Brain (organoid and tissue), 16 donors: ENCODE measurements at places on chromosomes 4 and X.
A peak's percentile ranks its signal among the peaks of the same experiment; 100 is the strongest.

DNA sequence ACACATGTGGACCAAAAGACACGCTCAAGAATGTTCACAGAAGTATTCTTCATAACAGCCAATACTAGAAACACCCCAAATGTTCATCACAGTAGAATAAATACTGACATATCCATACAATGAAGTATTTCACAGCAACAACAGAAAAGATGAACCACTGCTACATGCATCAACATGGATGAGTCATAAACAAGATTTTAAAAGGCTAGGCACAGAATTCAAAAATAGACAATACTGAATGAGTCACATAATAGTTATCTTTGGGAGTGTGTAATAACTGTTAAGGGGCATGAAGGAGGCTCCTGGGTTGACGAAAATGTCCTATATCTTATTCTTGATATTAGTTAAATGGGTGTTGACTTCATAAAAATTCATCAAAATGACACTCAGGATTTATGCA lies 43.5 kb downstream of the CLOCK start:
- no peak for DNase-seq

DNA sequence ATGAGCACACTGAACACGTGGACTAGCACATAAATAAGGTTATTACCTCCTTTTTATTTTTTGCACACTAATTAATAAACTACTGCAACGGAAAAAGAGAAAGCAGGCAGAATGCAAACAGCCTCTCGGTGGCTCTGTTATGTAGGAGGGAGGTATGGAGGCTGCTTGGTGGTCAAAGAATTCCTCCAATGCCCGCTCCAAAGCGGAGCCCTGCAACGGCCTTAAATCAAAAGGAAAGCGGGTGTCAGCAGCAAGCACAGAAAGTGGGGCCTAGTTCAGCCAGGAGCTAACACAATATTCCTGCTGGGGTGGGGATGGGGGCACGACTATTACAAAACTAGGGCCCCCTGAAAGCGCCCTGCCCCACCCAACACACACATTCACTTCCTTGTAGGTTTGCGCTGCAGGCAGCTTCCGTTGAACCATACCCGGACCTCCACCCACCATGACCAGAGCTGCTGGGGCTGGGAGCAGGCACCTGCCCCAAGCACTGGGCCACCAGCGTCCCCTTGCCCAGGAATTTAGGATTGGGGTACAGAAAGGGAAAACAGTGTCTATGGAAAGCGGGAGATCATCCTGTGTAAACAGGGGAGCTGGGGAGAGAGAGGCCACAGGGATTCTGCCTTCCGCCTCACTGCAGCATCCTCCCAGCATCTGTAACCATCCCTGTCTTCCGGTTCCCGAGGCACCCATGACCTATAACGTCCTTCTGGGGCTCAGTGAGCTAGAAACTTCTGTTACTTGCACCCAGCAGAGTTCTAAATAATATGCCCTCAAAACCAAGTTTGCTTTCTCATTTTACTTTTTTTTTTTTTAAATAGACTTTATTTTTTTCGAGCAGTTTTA lies 57.1 kb upstream of the DDX3X start:
- no peak for DNase-seq

DNA sequence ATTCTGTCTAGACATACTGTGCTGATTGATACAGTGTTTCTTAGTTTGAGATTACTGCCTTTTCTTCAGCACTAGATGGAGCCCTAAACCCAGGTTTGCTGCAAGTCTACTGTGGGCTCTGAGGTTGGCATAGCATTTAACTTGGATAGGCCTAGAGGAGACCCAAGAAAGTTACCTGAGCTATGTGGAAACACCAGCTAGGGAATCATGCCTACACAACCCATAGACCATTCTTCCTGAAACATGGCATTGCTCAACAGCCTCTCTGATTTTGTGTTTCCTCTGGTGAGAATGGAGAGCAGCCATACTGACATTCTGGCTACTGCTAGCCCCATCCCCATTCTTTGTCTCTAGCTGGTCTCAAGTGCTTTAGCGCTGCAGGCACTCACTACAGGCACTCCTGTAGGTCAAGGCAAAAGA lies 287.7 kb upstream of the PCDH18 start:
- no peak for DNase-seq

GRCh38 chr4:94410678-94411206 lies 41.0 kb upstream of the PDLIM5 start:
- no peak for DNase-seq

DNA sequence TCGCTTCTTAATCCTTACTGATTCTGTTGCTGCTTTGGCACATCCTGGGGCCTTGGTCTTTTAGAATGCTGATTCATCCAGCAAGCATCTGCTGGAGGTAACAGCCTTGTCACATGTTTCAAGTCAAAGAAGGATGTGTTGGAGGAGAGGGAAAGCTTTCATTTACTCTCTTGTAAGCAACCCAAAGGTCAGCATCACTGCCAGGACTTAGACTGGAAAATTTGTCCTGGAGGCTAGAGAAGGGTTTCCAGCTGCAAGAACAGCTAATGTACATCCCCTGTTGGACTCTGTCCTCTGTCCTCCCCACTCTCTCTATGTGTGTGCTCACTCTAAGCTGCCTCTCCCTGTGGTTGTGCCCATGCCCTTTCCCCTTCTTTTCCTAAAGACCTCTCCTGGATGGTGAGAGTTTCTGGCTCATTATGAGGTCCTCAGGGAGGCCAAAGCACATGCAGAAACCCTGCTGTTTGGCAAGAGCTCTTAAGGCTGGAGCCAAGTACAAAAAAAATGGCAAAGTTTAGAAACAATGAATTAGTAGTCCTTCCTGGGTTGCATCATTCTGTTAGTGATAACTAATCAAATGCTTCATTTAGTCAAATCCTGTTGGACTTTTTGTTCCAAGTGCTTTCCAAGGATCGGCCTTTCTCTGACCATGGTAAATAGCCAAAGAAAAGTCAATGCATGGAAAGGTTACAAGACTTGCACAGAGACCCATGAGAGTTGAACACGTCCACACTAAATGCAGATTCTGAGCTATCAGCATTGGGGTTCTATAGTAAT lies 13.4 kb upstream of the SRPX start:
- no peak for DNase-seq

DNA sequence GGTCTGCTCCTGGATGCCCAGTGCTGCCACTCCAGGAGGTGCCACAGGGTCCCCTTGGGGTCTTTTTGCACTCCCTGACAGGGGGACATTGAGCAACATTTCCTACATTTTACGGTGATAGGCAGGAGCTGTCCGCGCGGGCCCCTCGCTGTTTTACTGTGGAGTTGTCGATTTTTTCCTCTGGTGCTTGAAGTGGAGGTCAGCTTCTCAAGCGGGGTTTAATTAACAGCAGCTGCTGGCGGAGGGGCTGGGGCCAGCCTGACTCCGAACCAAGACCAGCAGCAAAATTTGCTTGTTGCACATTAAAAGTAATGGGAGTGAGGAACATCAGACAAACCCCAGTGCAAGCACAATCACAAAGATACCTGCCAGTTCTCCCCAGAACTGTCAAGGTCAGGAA lies 13.2 kb upstream of the SH3TC1 start:
- DNase-seq = no peak

- no peak for DNase-seq
These were observed 349.2 kb upstream of the NOCT start for GRCh38 chr4:138666366-138666765.

DNA sequence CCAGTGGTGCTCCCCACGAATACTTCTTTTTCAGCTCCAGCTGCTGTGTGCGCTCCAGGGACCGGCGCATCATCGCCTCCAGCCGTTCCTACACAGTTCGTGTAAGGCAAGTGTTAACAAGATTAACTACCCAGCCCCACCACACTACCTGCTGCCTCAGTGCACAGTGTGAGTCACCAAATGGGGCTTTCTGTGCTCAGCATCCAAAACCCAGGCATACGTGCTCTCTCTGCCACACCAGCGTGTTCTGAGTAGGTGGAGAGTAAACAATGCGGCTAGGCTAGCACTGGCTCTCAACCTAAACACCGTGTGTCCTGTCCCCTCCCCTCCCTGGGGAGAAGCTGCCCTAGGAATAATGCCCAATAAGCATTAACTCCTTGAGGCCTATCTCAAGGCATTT lies 60.0 kb downstream of the MAP7D2 start:
- DNase-seq = no peak

DNA sequence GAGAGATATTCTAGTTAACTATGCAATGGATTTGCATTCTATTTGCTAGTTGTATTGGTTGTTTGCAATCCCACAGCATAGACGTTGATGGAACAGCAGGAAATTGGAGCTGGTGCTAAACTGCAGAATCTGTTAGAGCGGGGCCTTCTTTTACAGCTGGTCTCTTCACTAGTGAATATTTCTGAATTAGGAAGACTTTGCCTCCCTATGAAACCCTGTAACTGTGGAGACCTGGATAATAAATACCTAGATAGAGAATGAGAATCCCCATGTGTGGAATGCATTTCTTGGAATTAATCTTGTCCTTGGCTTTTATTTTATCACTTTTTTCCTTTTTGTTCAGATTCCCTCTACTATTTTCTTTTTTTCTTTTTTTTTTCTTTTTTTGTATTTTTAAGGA lies 109.7 kb downstream of the SHROOM3 start:
- DNase-seq = no peak

DNA sequence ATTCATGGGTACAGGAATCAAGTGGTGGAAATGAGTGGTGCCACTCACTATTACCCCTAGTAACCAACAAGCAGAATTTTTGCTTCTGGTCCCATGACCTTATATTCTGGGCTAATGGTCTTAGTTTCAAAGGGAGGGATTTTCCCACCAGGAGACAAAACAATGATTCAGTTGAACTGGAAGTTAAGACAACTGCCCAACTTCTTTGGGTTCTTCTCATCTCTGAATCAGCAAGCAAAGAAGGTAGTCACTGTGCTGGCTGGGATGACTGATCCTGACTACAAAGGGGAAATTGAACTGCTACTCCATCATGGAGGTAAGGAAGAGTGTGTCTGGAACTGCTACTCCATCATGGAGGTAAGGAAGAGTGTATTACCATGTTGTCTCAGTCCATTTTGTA lies 87.2 kb downstream of the IL13RA2 start:
- no peak for DNase-seq

DNA sequence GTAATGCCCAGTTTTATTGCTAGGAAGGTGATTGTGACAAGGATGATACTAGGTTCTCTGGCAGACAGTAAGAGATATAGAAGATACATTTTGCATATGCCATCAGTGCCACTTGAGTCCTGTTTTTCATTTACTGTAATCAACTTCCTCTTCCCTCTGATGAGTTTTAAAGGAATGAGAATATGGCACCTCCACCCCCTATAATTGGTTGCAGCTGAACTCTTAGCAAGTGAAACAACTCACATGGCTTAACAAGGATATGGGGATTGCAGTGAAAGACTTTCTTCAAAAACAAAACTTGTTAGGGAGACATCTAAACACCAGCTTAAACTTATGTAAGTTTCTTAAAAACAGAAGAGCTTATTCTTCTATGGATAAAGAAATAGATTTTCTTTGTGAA lies 90.0 kb downstream of the AREG start:
- DNase-seq = no peak

- no peak for DNase-seq
These were observed 195.0 kb upstream of the GATB start for GRCh38 chr4:151955721-151956380.

DNA sequence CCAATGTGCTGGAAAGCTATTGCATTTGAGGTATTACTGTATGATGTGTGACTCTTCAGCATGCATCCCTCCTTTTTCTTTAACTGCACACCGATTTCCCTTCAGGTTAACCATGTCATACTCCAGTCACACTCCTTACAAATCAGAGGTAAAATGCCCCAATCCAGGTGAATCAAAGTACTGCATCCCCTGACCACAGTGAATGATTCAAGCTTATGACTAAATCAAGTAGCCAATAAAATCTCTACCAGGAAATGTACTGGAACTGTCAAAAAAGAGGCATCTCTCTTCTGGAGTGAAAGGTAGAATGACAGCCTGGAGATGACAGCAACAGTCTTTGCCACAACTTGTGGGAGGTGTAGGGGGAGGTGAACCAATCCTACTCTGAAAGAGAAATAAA lies 10.4 kb downstream of the ADAMTS3 start:
- DNase-seq = no peak

- peak; percentile 47 for DNase-seq
These were observed 43.8 kb downstream of the TNIP2 start for GRCh38 chr4:2712261-2712842.

DNA sequence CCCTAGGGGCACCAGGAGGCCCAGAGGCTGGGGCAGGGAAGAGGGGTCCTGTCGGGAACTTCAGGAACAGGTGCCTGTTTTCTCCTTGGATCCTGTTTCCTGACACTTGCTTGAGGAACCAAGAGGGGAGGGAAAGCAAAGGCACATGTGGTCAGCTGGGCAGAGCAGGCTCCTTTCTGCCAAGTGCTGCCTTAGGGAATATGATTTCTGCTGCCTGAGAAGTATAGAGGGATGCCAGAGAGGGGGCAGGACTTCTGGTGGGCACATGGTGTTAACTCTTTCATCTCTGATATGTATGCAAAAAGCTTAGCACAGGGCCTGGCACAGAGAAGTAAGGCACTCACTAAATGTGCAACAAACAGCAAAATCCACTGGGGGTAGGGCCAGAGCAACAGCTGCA lies 51.2 kb upstream of the PJA1 start:
- no peak for DNase-seq

GRCh38 chr4:139606579-139607501 lies 50.8 kb upstream of the SETD7 start:
- DNase-seq = no peak

- DNase-seq = peak; percentile 71
These were observed 63.0 kb upstream of the FAM9A start for GRCh38 chrX:8864161-8864560.

DNA sequence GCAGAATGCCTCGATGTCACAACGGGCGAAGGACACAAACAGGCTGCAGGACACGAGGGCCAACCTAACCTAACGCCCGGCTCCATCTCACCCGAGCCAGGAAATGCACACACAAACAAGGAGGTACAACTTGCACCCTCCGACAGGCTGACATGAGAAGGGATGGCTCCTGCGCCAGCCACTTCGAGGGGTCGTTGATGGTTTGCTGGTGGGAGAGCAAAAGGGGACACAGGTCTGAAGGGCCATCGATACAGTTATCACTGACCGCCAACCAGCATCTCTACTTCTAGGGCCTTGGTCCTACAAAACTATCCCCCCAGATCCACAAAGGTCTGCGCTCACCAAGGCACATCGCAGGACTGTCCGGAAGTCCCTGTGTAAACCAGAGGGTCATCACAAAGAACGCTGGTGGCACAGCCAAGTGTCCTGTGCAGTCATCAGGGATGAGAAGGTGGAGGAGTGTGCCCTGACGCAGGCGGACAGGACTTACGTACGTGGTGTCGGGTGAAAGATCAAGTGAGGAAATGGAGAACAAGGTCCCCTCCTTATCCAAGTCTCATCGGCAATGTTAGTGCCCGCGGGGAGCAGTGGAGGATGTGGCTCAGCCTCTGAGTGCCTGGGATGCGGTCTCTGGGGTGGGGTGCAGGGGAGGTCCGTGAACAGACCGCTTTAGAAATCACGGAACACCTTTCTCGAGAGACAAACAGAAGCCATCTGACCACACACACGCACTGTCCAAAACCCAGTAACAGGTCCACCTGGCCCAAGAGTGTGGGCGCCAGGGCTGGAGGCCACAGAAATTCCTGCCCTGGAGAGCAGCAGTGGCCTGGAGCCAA lies 7.0 kb downstream of the MXD4 start:
- no peak for DNase-seq

DNA sequence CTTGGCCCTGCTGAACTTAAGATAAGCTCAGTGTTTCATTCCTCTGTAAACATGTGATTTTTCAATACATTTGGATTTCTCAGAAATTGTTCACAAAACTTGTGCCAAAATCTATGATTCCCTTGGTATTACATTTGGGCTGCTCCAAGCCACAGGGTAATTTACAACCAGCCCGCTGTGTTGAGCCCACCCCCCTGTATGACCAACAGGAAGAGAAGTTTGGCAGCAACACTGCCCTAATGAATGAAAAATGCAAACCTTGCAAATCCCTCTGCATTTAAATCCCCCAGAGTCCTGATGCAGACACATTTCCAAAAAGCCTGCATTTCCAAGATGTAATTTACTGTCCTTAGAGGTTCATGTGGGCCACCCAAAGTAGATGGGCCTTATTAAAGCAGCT lies 34.1 kb upstream of the GAB1 start:
- no peak for DNase-seq
